ENCODE measurements at places on chromosomes 3 and 15.

- peaks cover 4% of the 10 kb centered on the region for H3K36me3 ChIP-seq
- H3K27ac ChIP-seq: no peak overlapping the region
- H3K27me3 ChIP-seq: no peaks in the 10 kb centered on the region
Measured at GRCh38 chr3:23923786-23924185, 6.9 kb downstream of the RPL15 start.

- no peaks in the 10 kb centered on the region for H3K4me1 ChIP-seq
- no peaks in the 10 kb centered on the region for H3K36me3 ChIP-seq
- no peaks in the 10 kb centered on the region for H3K27me3 ChIP-seq
- no peak overlapping the region for H3K4me3 ChIP-seq
Measured at GRCh38 chr3:46574881-46575576, 8.9 kb upstream of the LRRC2 start.

- H3K27ac ChIP-seq: no peak overlapping the region
- H3K27me3 ChIP-seq: no peaks in the 10 kb centered on the region
- no peak overlapping the region for H3K4me3 ChIP-seq
Measured at GRCh38 chr15:35833581-35833980, 287.6 kb upstream of the DPH6 start.

DNA sequence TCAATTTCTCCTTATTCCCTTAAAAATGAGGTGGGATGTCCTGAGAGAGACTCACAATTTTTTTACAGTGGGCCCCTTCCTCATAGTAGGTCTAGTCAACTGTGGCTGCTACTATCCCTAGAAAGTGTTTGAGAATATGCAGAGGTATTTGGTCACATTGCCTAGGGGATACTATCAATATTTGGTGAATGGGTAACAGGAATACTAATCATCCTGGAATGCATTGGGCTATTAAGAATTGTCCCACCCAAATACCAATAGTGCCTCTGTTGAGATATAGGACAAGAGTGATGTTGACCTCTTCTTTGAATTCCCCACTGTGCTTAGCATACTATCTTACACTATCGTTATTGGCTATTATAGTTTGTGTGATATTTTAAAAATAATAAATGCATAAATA, 389.4 kb downstream of the DIPK2A start:
- no peak overlapping the region for H3K27ac ChIP-seq
- no peaks in the 10 kb centered on the region for H3K36me3 ChIP-seq
- H3K4me1 ChIP-seq: no peaks in the 10 kb centered on the region

GRCh38 chr3:26753095-26753494, 130.5 kb downstream of the LRRC3B start:
- H3K4me1 ChIP-seq: no peaks in the 10 kb centered on the region
- H3K27ac ChIP-seq: no peak overlapping the region
- no peak for DNase-seq
- no peaks in the 10 kb centered on the region for H3K27me3 ChIP-seq

GRCh38 chr3:147538034-147538433, 128.9 kb downstream of the ZIC1 start:
- no peaks in the 10 kb centered on the region for H3K4me1 ChIP-seq
- H3K36me3 ChIP-seq: no peaks in the 10 kb centered on the region
- no peak overlapping the region for H3K27ac ChIP-seq
- no peak overlapping the region for H3K4me3 ChIP-seq

DNA sequence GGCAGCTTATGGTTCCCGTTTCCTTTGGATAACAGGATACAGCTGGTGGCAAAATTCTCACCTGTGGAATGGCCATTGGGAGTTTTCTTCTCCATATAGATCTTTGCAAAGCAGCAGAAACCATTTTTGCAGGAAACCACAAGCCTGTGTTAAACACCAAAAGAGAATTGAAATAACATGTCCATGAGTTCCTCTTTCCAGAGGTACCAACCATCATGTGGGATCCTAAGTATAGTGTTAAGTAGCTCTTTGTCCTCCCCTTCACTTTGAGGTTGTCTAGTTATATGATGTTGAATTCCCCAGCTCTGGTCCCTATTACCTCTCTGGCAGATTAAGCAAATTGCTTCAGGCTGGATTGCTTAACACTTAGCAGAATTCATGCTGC, 94.9 kb downstream of the AKAP13 start:
- peaks cover 3% of the 10 kb centered on the region for H3K4me1 ChIP-seq
- DNase-seq: no peak
- no peak overlapping the region for H3K4me3 ChIP-seq
- H3K27me3 ChIP-seq: no peaks in the 10 kb centered on the region
- no peak overlapping the region for H3K27ac ChIP-seq

- no peaks in the 10 kb centered on the region for H3K36me3 ChIP-seq
- no peak overlapping the region for H3K4me3 ChIP-seq
Measured at GRCh38 chr3:21528291-21528995, 222.6 kb downstream of the ZNF385D start.

DNA sequence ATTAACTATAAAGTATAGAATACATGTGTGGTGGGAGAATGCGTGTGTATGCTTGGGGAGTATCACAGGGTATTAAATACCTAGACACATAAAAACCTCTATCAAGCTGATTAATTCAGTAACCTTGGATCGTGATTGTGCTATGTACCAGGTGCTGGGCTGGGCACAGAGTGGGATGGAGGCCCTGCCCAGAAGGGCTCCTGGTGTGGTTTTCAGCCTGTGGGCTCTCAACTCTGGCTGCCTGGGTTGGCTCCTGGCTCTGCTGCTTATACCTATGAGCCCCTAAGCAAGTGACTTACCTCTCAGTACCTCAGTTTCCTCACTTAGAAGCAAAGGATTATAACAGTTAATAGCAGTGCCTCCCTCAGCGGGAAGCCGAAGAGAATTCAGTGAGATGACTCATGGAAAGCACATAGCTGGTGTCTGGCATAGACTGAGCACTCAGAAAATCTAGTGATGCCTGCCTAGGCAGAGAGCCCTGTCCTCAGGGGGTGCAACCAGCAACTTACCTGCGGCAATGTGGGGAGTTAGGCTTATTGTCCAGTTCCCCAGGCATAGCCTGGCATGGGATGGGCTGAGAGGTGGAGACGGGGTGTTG, 90.6 kb upstream of the MYZAP start:
- H3K4me1 ChIP-seq: peaks cover 5% of the 10 kb centered on the region
- H3K27ac ChIP-seq: no peak overlapping the region
- H3K4me3 ChIP-seq: no peak overlapping the region
- DNase-seq: no peak
- no peaks in the 10 kb centered on the region for H3K36me3 ChIP-seq

DNA sequence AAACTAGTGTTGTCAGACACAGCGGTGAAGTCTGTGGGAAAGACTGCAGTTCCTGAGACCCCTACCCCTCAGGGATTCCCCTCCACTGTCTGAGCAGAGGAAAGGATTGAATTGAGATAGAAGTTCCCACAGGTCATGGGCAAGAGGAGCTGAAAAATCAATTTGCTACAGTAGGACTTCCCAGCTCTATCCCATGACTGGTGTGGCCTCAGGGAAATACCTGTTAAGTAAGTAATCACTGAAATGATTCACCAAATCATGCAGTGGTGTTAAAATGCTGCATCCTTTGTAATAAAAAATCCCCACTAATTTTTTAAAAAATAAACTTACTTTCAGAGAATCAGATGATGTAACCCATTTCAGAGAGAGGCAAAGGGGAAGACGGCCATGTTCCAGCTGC, 45.0 kb upstream of the SPRED1 start:
- H3K27ac ChIP-seq: no peak overlapping the region
- H3K4me1 ChIP-seq: no peaks in the 10 kb centered on the region
- H3K27me3 ChIP-seq: no peaks in the 10 kb centered on the region
- no peaks in the 10 kb centered on the region for H3K36me3 ChIP-seq

DNA sequence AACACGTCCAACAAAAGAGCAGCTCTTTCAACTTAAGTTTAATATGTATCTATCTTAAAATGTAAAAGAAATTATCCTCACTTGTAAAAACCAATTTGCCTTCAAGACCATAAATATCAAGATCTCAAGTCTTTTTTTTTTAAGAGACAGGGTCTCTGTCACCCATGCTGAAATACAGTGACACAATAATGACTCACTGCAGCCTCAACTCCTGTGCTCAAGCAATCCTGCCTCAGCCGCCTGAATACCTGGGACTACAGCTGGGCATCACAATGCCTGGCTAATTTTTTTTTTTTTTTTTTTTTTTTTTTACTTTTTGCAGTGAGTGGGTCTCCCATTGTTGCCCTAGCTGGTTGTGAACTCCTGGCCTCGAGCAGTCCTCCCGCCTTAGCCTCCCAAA, 26.0 kb downstream of the ACAP2 start:
- no peaks in the 10 kb centered on the region for H3K27me3 ChIP-seq
- no peak overlapping the region for H3K4me3 ChIP-seq
- H3K27ac ChIP-seq: no peak overlapping the region
- no peaks in the 10 kb centered on the region for H3K4me1 ChIP-seq
- no peaks in the 10 kb centered on the region for H3K36me3 ChIP-seq
- DNase-seq: no peak

DNA sequence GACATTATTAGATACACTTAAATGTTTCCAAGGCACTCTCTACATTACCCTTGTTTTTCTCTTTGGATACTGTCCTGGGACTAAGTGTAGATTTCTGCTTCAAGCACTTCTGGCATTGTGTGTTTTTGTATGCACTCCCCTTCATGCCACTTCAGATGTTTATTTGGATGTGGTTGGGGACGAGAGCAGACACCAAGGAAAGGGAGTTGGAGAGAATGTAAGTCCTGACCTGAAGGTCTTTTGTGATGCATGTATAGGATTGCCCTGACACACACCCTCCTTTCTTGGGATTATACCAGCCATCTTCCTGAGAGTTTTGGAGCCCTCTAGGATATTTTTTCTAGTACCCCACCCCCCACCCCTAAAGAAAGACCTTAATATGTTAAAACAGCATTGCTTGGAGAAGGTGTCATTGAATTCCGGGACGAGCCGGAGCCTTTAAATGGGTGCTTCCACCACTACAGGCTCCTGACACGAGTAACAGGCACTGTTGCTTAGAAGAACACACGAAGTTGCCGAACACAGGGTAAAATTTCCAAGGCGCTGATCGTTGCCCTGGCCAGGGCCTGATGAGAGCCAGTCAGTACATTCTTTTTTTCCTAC, 22.7 kb downstream of the PSMD6 start:
- no peak for DNase-seq
- H3K4me3 ChIP-seq: no peak overlapping the region
- H3K4me1 ChIP-seq: no peaks in the 10 kb centered on the region
- H3K36me3 ChIP-seq: peaks cover 9% of the 10 kb centered on the region
- H3K27ac ChIP-seq: no peak overlapping the region
- H3K27me3 ChIP-seq: no peaks in the 10 kb centered on the region

DNA sequence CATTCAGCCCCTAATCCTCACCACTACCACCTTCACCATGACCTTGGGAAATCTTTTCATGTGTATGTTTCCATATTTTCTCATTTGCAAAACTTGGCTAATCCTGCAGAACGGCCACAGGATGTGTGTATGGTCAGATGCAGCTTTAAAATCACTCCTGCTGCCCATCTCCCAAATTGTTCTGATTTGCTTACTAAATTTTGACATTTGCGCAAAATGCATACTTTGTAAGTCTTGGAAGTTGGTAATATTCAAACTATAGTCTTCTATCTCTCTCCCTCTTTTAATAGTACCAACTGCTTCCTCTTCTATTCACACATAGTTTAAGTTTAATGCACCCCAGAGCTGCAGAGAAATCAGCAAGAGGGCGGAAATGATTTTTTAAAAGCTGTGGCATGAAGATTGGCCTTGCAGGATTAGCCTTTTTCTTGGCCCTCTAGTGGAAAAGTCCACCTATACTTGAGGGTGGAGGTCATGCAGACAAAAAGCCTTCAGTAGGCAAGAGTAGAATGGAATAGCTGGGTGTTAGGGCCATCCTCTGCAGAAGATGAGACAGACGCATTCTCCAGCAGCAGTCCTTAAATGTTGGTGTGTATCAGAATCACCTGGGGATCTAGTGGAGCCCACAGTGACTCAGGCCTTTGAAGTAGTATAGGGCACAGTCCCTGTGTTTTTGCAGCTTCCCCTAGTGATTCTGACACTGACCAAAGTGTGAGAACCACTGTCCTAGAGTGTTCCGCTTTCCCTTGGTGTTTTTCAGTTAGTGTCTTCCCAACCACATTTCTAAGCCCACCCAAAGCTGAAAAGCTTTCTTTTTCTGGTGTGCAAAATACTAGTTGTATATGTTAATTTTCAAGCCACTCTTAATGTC, 181.7 kb downstream of the CHST2 start:
- no peaks in the 10 kb centered on the region for H3K27me3 ChIP-seq
- H3K36me3 ChIP-seq: no peaks in the 10 kb centered on the region
- no peak overlapping the region for H3K27ac ChIP-seq
- DNase-seq: no peak
- no peak overlapping the region for H3K4me3 ChIP-seq

DNA sequence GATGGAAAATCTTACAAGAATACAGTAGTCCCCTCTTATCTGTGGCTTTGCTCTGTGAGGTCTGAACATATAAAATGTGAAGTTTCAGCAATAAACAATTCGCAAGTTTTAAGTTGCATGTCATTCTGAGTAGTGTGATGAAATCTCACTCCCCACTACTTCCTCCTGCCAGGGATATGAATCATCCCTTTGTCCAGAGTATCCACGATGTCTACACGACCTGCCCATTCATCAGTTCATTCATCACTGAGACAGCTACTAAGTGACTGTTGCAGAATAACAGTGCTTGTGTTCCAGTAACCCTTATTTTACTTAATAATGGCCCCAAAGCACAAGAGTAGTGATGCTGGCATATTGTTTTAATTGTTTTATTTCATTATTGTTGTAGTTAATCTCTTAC, 489.2 kb upstream of the UBE2E2 start:
- no peaks in the 10 kb centered on the region for H3K27me3 ChIP-seq
- no peaks in the 10 kb centered on the region for H3K36me3 ChIP-seq

DNA sequence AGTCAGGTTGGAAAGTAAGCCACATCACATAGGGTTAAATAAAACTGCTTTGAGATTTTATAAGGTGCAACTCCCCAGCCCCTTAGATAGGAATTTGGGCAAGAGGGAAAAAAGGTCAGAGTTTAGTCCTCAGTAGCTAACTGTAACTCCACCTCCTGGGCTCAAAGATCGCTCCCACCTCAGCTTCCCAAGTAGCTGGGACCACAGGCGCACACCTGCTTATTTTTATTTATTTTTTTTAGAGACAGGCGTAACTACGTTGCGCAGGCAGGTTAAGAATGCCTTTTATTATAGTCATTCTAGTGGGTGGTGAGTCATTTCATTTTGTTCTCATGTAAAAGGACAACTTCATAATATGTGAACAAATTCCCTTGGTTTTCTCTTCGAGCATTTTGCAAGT, 14.7 kb downstream of the TM2D3 start:
- H3K27ac ChIP-seq: no peak overlapping the region
- H3K4me1 ChIP-seq: no peaks in the 10 kb centered on the region
- H3K27me3 ChIP-seq: no peaks in the 10 kb centered on the region
- no peak overlapping the region for H3K4me3 ChIP-seq
- H3K36me3 ChIP-seq: peaks cover 8% of the 10 kb centered on the region

DNA sequence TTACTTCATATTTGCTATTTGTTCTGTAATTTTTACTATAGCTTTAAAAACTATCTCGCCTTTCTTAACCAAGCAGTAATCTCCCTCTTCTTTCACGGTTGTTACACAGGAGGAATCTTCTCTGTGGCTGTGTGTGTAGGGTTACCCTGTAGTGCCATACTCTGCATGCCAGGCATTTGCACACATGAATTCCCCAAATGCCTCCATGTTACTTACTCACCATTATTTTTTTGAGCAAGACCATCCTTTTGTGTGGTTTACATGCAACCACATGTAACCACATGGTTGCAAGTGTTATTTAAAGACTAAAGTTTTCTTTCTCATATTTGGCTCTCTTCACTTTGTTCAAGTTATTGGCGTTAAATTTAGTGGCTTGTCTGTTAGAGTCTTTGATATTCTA, 45.5 kb downstream of the HPS3 start:
- H3K36me3 ChIP-seq: peaks cover 2% of the 10 kb centered on the region
- DNase-seq: no peak
- peaks cover under 1% of the 10 kb centered on the region for H3K4me1 ChIP-seq
- H3K4me3 ChIP-seq: no peak overlapping the region
- H3K27ac ChIP-seq: no peak overlapping the region
